ENCODE measurements at places on chromosomes 6 and 20. TPM values are rescaled to one million over a fixed set of nuclear protein-coding genes. Genes with fewer than 3 reads are reported as not detected.
A peak's percentile ranks its signal among the peaks of the same experiment; 100 is the strongest.

DNA sequence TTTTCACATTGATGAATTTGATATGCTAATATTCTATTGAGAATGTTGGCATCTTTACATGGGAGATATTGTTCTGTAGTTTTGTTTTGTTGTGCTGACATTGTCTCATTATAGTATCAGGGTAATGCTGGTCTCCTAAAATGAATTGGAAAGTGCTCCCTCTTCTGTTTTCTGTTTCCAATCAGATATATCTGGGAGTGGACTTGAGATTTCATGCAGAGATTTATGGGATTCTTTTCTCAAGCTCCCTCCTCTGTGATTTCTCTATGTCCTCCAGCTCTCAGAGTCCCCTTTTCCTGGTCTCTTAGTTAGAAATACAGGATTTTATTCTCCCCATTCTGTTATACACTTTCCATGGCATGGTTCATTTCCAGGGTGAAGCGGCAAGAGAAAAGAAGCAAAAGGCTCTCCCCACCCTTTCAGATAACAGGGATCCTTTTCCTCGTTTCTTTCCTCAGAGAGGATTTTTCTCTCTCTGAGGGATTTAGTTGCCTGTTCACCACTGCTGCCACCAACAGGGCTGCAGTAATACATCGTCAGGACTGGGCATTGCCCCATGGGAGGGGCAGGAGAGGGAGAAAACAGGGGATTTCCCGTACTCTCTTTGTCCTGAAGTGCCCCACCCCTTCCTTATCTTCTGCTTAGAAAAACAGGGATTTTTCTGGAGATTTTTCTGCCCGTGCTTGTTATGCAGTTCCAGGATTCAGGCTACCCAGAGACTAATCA is 59.3 kb upstream of the STMND1 start:
- H3K27ac ChIP-seq, result no peak overlapping the region
- peaks cover 3% of the 10 kb centered on the region for H3K27me3 ChIP-seq
- no peak for DNase-seq
- no peaks in the 10 kb centered on the region for H3K4me1 ChIP-seq

GRCh38 chr6:163958646-163959045 is 544.1 kb downstream of the QKI start:
- H3K27me3 ChIP-seq, result peaks cover 8% of the 10 kb centered on the region
- H3K27ac ChIP-seq, result no peak overlapping the region
- no peak overlapping the region for H3K4me3 ChIP-seq
- peaks cover 4% of the 10 kb centered on the region for H3K4me1 ChIP-seq

GRCh38 chr6:24686946-24687345 is 20.1 kb downstream of the ACOT13 start:
- H3K27me3 ChIP-seq, result no peaks in the 10 kb centered on the region
- H3K4me1 ChIP-seq, result no peaks in the 10 kb centered on the region
- no peak overlapping the region for H3K4me3 ChIP-seq
- no peaks in the 10 kb centered on the region for H3K36me3 ChIP-seq

DNA sequence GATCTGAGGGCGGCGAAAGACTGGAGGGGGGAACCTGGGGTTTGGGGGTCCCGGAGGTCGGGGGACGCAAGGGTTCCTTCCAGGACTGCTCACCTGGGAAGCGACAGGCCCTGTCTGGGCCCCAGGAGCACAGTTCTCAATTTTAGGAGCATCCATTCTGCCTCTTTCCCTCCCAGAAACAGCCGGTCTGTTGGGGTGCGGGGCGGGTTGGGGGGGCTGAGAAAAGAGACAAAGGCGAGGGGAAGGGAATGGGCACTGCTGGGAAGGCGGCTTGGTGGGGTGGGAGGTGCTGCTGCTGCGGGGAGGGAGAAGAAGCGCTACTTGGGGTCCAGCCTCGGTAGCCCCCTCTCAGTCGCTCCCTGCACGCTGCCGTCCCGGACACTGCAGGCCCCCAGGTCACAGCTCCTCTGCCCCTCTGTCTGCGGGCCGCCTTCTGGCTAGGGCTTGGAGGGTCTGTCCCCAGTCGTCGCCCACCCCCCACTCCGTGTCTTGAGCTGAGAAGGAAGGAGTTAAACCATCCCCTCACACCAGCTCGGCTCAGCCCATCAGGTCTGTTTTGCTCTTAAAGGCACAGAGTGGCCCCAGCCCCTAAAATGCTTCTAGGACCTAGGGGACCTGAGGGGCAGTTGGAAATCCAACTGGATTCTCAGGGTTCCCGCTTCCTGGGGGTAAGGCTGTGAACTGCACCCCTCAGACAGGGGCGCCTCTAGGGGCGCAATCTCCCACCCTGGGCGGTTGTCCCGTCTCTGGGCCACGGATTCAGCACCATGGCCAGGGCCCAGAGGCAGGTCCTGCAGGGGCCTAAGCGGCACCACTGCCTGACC is 690 bp downstream of the GDAP1L1 start:
- no peaks in the 10 kb centered on the region for H3K36me3 ChIP-seq
- H3K4me3 ChIP-seq, result no peak overlapping the region
- no peaks in the 10 kb centered on the region for H3K4me1 ChIP-seq
- peak; percentile 22 for DNase-seq
- H3K27me3 ChIP-seq, result peaks cover 28% of the 10 kb centered on the region

DNA sequence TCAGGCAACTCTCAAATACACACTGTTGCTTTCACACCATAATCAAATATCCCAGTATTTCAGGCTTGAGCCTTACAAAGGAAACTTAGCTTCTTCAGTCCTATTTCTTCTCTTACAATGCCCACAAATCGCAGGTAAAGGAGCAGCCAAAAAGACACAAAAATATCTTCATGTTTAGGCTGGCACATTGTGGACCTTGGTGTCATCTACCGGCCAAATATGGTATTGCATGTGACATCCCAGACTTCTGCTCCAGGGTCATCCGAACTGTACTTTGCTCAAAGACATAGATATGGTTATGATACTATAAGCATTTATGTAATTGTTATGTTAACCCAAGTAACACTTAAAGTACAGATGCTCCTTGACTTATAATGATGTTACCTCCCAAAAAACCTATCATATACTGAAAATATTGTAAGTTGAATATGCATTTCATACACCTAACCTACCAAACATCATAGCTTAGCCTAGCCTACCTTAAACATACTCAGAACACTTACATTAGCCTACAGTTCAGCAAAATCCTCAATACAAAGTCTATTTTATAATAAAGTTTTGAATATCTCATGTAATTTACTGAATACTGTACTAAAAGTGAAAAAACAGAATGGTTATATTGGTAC is 4.6 kb downstream of the OR2H2 start:
- no peak overlapping the region for H3K4me3 ChIP-seq
- no peaks in the 10 kb centered on the region for H3K4me1 ChIP-seq
- peaks cover 16% of the 10 kb centered on the region for H3K27me3 ChIP-seq
- DNase-seq, result peak; percentile 6
- H3K27ac ChIP-seq, result no peak overlapping the region
- no peaks in the 10 kb centered on the region for H3K36me3 ChIP-seq

- H3K27me3 ChIP-seq, result no peaks in the 10 kb centered on the region
- no peaks in the 10 kb centered on the region for H3K4me1 ChIP-seq
- no peak for DNase-seq
Measured at GRCh38 chr6:162964488-162965140, 236.8 kb downstream of the PACRG start.

- no peak for DNase-seq
- H3K4me3 ChIP-seq, result no peak overlapping the region
- H3K4me1 ChIP-seq, result no peaks in the 10 kb centered on the region
- no peak overlapping the region for H3K27ac ChIP-seq
Measured at GRCh38 chr6:3175715-3176402, 18.5 kb upstream of the TUBB2A start.

DNA sequence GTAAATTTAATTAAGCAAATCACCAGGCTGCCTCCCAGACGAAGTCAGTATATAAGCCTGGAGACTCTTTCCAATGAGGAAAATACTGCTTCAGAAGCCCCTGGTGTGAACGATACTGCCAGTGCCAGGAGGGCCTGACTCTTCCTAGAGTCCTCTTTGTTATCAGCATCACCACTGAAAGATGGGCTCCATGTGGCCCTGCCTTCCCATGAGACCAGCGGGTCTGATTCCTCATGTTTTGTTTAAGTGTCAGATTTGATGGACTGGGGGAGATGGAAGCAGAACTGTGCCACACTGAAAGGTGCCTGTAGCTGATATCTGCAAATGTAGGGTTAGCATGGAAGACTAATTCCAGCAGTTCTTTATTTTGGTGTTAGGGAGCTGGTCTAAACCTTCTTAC is 7.9 kb downstream of the NQO2 start:
- H3K4me3 ChIP-seq, result no peak overlapping the region
- DNase-seq, result no peak
- H3K36me3 ChIP-seq, result peaks cover 41% of the 10 kb centered on the region
- no peaks in the 10 kb centered on the region for H3K4me1 ChIP-seq
- H3K27ac ChIP-seq, result no peak overlapping the region
- no peaks in the 10 kb centered on the region for H3K27me3 ChIP-seq

DNA sequence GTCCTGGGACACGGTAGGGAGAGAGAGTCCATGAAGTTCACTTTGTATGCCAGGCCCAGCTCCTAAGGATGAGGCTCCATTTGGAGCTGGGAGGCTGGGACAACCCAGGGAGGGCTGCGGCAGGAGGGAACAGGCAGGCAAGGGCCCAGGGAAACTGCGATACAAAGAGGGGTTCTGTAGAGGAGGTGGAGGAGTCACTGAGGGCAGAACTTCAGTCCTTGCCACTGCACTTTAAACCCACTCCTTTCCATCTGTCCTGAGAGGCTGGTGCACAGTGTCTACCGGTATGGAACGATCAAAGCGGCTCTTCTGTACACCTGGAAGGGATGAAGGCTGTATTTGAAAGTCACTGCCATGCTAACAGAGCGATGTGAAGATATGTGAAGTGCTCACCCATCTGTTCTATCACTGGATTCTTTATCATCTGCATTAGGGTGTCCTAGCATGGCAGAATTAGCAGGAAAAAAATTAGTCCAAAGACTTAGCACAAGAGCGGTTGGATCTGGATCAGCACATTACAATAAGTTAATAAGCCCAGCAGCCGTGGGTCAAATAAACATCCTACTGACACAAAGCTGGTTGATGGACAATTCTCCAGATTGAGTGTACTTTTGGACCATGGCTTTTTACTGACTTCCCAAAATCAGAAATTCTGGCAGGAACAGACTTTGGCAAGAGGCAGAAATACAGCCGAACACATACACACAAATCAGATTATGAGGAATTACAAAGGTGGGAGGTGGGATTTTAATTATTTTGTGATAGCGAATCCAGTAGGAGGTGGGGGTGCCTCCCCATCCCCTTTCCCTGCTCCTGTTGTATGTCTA is 20.9 kb upstream of the ZFAND3 start:
- no peak overlapping the region for H3K4me3 ChIP-seq
- no peaks in the 10 kb centered on the region for H3K27me3 ChIP-seq
- no peak overlapping the region for H3K27ac ChIP-seq

- no peak overlapping the region for H3K27ac ChIP-seq
- H3K4me1 ChIP-seq, result no peaks in the 10 kb centered on the region
- no peak overlapping the region for H3K4me3 ChIP-seq
- DNase-seq, result no peak
- H3K36me3 ChIP-seq, result no peaks in the 10 kb centered on the region
- no peaks in the 10 kb centered on the region for H3K27me3 ChIP-seq
Measured at GRCh38 chr20:51750037-51750769, 18.0 kb downstream of the ATP9A start.

DNA sequence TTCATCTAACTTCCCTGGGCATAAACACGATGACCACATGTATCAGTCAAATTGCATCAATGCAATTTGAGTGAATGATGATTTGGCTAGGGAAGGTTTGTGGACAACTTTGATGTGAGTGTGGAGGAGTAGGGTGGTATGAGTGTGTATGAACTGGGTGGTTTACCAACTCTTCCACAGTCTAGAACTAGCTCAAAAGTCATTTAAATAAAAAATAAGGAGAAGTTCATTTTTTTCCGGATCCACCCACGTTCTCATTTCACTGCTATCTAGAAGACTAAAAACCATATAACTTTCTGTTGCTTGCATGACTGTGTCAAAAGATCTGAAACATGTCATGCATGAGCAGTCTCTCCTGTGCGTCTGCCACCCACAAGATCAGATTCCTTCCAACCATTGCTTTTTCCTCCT is 23.6 kb downstream of the SLC35D3 start:
- H3K27me3 ChIP-seq, result no peaks in the 10 kb centered on the region
- no peak overlapping the region for H3K4me3 ChIP-seq
- H3K27ac ChIP-seq, result no peak overlapping the region

- H3K4me3 ChIP-seq, result no peak overlapping the region
- H3K36me3 ChIP-seq, result no peaks in the 10 kb centered on the region
- H3K27ac ChIP-seq, result no peak overlapping the region
- DNase-seq, result no peak
Measured at GRCh38 chr6:9401960-9402359, 966.6 kb upstream of the SLC35B3 start.

GRCh38 chr6:21022343-21023107 is 488.3 kb downstream of the CDKAL1 start:
- no peak overlapping the region for H3K27ac ChIP-seq
- no peaks in the 10 kb centered on the region for H3K27me3 ChIP-seq
- peaks cover 2% of the 10 kb centered on the region for H3K36me3 ChIP-seq
- no peaks in the 10 kb centered on the region for H3K4me1 ChIP-seq

- no peaks in the 10 kb centered on the region for H3K4me1 ChIP-seq
- H3K4me3 ChIP-seq, result no peak overlapping the region
- H3K36me3 ChIP-seq, result no peaks in the 10 kb centered on the region
- no peak for DNase-seq
Measured at GRCh38 chr6:147930745-147931144, 411.9 kb upstream of the SASH1 start.

DNA sequence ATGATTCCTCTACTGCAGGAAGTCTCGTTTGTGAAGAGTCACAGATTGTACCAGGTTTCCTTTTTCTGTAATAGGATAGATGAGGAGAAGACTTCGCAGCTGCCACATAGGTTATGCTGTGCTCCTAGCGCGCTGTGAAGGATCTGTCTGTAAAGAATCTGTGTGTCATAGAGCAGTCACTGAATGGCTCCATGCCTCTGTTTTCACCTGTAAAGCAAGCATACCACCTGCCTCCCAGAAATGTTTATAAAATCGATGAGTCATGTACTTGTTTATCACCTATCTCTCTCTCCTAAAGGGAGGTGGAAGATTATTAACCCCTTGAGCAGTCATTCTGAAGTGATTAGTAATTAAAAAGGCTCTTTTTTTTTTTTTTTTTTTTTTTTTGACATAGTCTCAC is 86.6 kb downstream of the TFAP2B start:
- H3K36me3 ChIP-seq, result no peaks in the 10 kb centered on the region
- no peak overlapping the region for H3K4me3 ChIP-seq
- no peak for DNase-seq
- H3K27ac ChIP-seq, result no peak overlapping the region
- H3K4me1 ChIP-seq, result no peaks in the 10 kb centered on the region

- no peaks in the 10 kb centered on the region for H3K36me3 ChIP-seq
- DNase-seq, result peak; percentile 38
- H3K27ac ChIP-seq, result peak overlapping the region; percentile 84
Measured at GRCh38 chr6:89834884-89835792, 5.5 kb downstream of the CASP8AP2 start.

Gene SLC35D3
- not detected for total RNA-seq

Gene ZFP57
- total RNA-seq, result not detected

Gene EEF1A2
- total RNA-seq, result 1.7 TPM

Gene AGER
- 42.6 TPM for total RNA-seq

Gene PRR18
- not detected for total RNA-seq

Gene CNBD2
- total RNA-seq, result 7.4 TPM

Gene ZNF512B
- total RNA-seq, result 22.7 TPM

All from T-cell (primary cell).